ENCODE measurements at places on chromosomes 13 and 19.

- DNase-seq = no peak
Measured at GRCh38 chr19:9877780-9878510, 42.8 kb downstream of the PIN1 start.

GRCh38 chr19:7742991-7743390 lies 4.3 kb downstream of the CD209 start:
- DNase-seq = no peak

- DNase-seq = no peak
Measured at GRCh38 chr13:76845367-76845766, 40.8 kb downstream of the KCTD12 start.

GRCh38 chr19:56110515-56111448 lies 10.3 kb downstream of the ZNF787 start:
- peak; percentile 76 for DNase-seq

GRCh38 chr13:95403349-95404140 lies 102.3 kb upstream of the ABCC4 start:
- no peak for DNase-seq

GRCh38 chr13:96710166-96710862 lies 284.0 kb downstream of the OXGR1 start:
- no peak for DNase-seq

DNA sequence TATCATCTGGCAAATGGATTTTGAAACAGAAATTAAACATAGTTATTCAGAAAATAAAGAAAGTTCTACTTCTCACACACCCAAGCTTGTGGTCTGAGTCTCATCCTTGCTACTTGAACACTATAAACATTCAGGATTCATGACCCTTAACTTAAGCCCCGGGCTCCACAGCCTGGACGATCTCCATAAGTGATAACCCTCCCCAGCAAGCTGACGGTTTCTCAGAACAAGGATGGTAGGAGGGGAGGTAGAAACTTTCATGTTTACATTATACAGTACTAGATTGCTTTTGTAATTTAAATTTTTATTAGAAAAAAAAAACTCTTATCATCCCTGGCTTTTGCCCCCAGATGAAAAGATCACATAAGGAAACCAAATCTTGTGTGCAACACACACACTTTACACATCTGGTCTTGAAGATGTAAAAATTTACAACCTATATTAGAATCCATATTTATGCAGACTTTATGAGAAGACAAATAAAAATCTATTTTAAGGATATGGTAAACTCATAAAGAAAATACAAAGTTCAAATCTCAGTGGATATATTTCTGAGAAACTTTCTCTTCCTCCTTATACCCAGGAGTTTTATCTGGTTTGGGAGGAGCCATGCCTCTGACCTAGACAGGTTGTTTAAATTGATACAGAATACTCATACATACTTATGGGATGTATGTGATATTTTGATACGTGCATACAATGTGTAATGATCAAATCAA lies 20.0 kb upstream of the ATP12A start:
- DNase-seq = no peak
